ENCODE measurements at places on chromosomes 4 and X.

GRCh38 chr4:74830928-74831327 lies 36.6 kb upstream of the BTC start:
- H3K4me3 ChIP-seq: no peak overlapping the region
- H3K36me3 ChIP-seq: no peaks in the 10 kb centered on the region
- no peak for DNase-seq

DNA sequence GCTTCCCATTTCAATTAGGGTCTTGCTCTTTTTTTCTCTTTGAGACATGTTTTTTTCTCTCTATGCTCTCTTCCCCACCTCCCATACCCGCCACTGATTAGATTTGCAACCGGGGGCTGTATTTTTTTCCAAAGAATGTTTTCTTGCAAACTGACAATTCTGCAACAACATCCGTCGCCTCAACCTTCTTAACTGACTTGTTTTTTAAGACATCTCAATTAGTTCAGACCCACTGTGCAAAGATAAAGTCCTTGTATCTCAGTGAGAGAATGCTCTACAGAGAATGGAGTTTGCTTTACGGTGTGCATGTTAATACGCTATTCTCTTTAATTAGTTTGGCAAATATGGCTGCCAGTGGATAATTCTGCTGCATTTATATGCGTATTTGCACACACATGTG lies 126.3 kb downstream of the UNC5C start:
- H3K4me3 ChIP-seq: no peak overlapping the region
- no peaks in the 10 kb centered on the region for H3K36me3 ChIP-seq
- H3K4me1 ChIP-seq: no peaks in the 10 kb centered on the region
- no peak overlapping the region for H3K27ac ChIP-seq
- H3K27me3 ChIP-seq: no peaks in the 10 kb centered on the region

GRCh38 chr4:101911616-101912015 lies 121.1 kb downstream of the BANK1 start:
- no peaks in the 10 kb centered on the region for H3K4me1 ChIP-seq
- H3K27me3 ChIP-seq: no peaks in the 10 kb centered on the region
- no peaks in the 10 kb centered on the region for H3K36me3 ChIP-seq
- no peak overlapping the region for H3K4me3 ChIP-seq

DNA sequence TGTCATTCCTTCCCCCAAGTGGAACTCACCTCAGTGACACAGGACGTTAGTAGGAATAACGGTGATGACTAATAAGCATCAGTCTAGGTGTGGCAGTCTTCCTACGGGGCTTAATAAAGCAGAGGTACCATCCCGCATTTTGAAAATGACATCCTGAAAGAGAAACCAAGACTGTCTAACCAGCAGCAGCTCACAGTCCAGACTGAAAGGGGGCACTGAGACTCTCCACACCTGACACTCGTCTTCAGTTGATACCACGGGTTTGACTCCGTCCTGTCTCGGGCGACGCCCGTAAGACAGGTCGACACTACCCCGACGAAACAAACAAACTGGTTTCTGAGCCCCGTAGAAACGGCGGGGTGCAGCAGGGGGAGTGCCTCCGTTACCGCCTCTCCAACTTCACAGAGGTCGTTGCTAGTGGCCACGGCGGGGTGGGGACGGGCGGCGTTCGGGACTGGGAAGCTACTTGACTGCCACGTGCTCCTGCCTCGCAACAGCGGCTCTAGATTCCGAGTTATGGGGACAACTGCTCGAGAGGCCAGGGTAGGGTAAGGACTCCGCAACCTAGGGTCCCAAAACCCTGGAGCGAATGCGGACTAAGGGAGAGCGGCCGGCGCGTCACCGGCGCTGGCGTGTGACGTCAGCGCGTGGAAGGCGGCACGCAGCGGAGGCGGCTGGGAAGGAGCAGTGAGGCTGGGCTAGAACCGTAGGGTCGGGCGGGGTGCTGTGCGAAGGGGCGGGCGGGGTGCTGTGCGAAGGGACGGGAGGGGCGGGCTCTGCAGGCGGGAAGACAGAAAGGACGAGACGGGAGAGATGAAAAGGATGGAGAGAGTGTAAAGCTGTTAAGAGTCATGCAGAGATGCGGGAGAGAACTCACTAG lies at the start of gene NEK1:
TSS of gene NEK1 (minus strand) at position 593 of the 880 bp plus-strand sequence. CDS start 9,953 bp downstream, outside the sequence.
- H3K27me3 ChIP-seq: no peaks in the 10 kb centered on the region
- H3K27ac ChIP-seq: peak within 1 kb of the TSS; percentile 65
- DNase-seq: peak; percentile 88
- H3K4me3 ChIP-seq: peak within 1 kb of the TSS; percentile 90
- H3K4me1 ChIP-seq: peaks cover 18% of the 10 kb centered on the region

DNA sequence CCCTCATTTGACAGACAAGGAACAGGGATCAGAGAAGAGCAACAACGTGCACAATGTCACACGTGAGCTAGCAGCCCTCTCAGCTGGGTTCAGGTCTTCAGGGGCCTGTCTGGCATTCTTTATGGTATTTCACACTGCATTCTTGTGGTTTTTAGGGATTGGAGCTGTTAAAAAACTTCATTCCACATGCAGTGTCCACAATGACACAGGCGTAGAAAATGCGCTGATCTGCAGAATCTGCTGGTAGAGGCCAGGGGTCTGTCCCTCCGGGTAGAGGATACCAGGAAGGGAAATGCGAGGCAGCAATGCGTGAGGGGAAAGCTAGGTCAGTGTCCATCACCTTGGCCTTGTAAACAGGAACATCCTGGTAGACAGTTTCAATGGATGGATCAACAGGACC lies 36.6 kb downstream of the MAP7D3 start:
- peaks cover 12% of the 10 kb centered on the region for H3K4me1 ChIP-seq
- peaks cover 11% of the 10 kb centered on the region for H3K36me3 ChIP-seq
- H3K4me3 ChIP-seq: no peak overlapping the region

DNA sequence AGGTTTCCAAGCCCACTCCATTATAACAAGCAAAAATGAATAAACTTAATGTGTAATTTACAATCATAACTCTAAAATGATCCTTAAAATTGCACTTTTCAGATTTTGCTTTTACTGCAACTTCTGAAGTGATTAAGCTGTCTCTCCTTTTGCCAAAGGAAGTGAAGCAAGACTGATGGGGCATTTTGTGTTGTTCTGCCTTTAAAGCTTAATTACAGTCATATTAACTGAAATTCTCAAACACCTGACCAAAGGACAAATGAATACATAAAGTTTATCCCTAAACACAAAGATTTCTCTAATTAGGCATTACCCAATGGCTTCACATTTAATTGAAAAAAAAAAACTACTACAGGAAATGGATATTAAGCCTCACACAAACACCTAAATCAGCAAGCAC lies 101.8 kb downstream of the ATP11C start:
- H3K27ac ChIP-seq: peak overlapping the region; percentile 23
- DNase-seq: no peak
- no peaks in the 10 kb centered on the region for H3K36me3 ChIP-seq
- no peaks in the 10 kb centered on the region for H3K27me3 ChIP-seq
- H3K4me1 ChIP-seq: peaks cover 50% of the 10 kb centered on the region

DNA sequence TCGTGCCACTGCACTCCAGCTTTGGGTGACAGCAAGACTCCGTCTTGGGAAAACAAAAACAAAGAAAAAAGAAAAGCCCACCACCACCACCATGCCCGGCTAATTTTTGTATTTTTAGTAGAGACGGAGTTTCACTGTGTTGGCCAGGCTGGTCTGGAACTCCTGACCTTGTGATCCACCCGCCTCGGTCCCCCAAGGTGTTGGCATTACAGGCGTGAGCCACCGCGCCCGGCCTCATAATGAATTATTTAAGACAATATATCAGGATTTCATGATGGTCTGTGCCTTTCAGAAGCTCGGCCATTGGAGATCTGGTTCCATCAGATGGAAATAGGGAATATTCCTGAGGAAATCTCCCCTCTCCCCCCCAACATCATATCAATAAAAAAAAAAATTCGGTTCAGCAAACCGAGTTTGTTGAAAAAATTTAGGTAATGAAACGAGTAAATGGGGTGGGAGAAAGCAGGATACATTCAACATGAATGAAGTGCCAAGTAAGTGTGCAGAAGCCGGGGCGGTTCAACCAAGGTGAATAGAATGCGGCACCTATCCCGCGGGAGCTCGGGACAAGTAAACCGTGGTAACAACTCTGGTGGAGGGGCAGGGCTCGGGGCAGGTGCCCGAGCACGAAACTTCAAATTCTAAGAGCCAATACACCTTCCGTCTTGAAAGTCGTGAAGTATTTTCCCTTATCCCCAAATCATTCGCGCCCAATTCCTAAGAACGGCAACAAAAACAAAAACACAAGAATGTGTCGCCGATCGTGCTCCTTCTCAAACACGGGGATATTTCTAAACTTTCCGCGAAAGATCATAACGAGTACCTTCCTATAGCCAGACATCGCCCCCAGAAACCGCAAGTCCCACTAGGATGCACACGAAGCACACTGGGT lies 773 bp upstream of the TXLNG start:
- no peak for DNase-seq
- H3K27ac ChIP-seq: peak overlapping the region; percentile 12
- peaks cover 19% of the 10 kb centered on the region for H3K36me3 ChIP-seq
- H3K4me1 ChIP-seq: no peaks in the 10 kb centered on the region
- H3K4me3 ChIP-seq: peak overlapping the region; percentile 55

- H3K27ac ChIP-seq: no peak overlapping the region
- no peaks in the 10 kb centered on the region for H3K36me3 ChIP-seq
- DNase-seq: no peak
- H3K4me1 ChIP-seq: no peaks in the 10 kb centered on the region
Measured at GRCh38 chrX:46961574-46962283, 49.5 kb downstream of the JADE3 start.

DNA sequence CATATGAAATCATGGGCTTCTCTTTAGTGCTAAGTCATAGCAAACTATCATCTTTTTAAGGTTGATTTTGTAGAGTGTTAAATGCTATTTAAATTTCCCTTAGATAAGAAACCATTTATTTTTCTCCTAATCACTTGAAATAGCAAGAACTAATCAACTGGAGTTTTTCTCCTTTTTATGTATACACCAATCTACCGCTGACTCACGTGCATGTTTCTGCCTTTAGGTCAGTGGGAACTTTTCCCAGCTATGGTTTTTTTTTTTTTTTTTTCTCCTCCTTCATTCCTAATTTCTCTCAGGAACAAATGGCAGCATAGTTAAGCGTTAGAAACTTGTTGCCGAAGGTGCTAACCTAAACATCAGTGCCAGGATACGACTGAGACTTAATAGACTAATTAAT lies 176.4 kb downstream of the BMPR1B start:
- no peaks in the 10 kb centered on the region for H3K27me3 ChIP-seq
- H3K36me3 ChIP-seq: no peaks in the 10 kb centered on the region
- no peak overlapping the region for H3K4me3 ChIP-seq
- no peak for DNase-seq
- H3K27ac ChIP-seq: no peak overlapping the region

DNA sequence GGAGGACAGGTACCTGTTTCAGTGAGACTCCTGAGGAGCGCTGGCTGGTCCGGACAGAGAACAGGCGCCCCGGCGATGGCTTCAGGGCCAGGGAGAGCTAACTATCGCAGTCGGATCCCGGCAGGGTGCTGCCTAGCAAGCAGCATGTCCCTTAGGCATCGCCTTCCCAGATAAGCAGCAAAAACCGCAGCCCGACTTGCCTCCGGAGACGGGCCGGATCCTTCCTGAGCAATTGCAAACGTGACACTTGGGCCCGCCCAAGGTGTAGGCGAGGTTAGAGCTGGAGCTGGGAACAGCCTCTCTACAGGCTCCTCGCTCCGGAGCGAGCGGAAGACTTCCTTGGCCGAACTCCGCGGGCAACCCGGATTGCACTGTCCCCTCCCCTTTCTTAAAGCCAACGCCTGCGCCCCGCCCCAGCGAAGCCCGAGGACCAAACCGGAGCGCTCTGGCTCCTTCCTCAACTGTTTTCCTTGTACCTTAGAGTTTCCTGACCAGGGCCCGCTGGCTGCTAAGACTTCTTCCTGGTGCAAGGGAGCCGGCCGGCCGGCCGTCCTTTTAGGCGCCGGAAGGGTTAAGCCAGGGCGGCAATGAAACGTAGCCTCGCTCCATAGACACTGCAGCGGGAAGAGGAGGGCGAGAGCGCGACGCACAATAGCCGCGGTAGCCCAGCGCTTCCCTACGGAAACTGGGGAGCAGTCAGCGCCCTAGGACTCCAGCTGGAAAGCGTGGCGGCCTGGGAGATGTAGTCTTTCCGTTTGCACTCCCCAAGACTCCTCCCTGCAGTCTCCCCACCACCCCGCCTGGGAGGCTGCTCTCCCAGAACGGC lies at the start of gene OPHN1:
TSS of gene OPHN1 (minus strand) at position 341 of the 826 bp plus-strand sequence. CDS start 475 bp downstream, outside the sequence.
- peak within 1 kb of the TSS; percentile 64 for H3K27ac ChIP-seq
- peak within 1 kb of the TSS; percentile 50 for H3K4me3 ChIP-seq
- DNase-seq: peak; percentile 73
- H3K36me3 ChIP-seq: no peaks in the 10 kb centered on the region
- H3K4me1 ChIP-seq: peaks cover 12% of the 10 kb centered on the region

- no peak overlapping the region for H3K27ac ChIP-seq
- no peaks in the 10 kb centered on the region for H3K36me3 ChIP-seq
- peaks cover 8% of the 10 kb centered on the region for H3K4me1 ChIP-seq
Measured at GRCh38 chr4:149914119-149915115, 98.8 kb upstream of the IQCM start.

DNA sequence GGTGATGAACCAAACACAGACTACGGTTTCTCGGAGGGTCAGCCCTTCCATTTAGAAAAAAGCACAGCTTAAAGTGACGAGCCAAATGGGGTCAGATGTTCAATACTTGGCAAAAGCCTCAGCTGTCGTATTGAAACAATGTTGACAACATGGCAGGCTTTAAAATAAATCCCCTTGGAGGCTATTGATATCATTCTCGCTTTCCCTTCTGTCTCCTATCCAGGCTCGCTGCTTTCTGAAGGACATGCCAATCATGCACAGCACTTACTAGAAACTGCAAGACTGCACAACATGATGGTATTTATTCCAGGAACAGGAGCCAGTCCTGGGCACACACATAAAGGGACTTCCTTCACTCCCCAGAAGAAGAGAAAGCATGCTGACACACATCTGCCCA lies 137.9 kb downstream of the SLC7A11 start:
- no peak overlapping the region for H3K27ac ChIP-seq
- H3K4me1 ChIP-seq: no peaks in the 10 kb centered on the region
- H3K27me3 ChIP-seq: no peaks in the 10 kb centered on the region
- H3K36me3 ChIP-seq: no peaks in the 10 kb centered on the region

DNA sequence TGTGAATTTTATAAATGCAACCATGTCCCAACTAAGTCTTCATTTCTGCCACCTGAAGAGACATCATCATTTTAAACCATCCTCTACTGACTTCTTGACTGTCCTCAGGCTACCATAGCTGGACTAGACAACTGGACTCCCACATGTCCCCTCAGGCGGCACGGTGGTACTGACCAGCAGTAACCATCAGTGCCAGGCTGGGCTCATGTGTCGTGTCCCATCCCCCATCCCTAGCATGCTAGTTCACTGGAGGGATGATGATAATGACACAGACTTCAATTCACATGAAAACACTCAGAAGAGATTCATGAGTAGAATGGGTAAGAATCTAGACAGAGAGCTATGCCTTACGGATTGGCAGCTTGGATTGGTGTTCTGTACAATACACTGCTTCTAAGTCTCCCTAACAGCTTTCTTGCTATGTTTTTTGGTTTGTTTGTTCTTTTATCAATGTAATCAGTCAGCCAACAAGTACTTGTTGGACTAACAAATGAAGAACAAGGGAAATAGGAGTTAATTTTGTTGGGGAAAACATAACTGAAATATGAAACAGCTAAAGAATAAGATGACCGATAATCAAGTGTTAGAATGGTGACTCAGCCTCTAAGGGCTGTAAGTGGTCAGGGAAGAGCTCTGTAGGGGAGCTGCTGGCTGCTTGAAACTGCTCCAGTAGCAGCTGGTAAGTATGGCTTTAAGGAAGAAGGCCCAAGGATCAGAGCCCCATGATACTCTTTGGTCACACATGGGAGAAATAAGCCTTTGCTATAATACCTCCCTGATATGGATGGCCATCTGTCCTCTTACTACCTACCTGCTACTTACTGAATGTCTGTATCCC lies 10.3 kb downstream of the ZDHHC9 start:
- no peak overlapping the region for H3K4me3 ChIP-seq
- H3K4me1 ChIP-seq: no peaks in the 10 kb centered on the region
- DNase-seq: no peak
- no peak overlapping the region for H3K27ac ChIP-seq

Data from RWPE2 (cell line).